Retina (tissue), 1 donor: ENCODE measurements at places on chromosomes 16 and 17.

GRCh38 chr17:51739245-51739886 lies 419.1 kb downstream of the CA10 start:
- DNase-seq = no peak

GRCh38 chr17:36686123-36686669 lies 84.8 kb downstream of the MRM1 start:
- DNase-seq = no peak

DNA sequence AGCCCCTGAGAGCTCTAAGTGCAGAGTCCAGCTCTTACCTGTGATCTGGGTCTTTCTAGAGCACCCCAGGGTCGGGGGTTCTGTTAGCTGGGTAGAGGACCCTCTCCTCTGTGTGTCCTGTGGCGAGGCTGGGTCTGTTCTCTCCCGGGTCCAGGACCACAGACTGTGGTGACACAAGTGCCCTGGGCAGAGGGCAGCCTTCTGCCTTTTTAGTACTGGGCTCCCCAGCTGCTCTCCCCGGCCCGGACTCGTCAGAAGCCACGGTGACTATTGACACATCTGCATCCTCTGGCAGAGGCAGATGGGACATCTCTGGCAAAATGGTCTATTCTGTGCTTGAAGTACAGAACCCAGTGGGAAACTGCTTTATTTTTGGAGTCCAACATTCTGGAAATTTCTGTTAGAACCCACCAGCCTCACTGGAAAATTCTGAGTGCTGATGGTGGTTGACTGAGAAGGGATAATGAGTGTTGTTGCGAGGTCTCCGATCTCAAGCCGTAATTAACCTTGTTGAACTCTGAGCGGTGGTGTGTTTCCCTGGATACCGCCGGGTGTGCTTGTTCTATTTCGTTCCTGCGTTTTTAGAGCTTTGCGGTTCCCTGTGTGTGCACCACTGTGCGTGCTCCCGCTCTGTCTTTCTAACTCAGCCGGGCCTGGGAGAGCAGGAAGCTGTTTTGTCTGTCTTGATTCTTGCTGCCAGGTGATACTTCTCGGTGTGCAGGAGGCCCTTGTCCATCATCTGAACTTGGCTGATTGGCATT lies 26.0 kb upstream of the NUDT16L1 start:
- peak; percentile 45 for DNase-seq

- DNase-seq = no peak
These were observed 14.1 kb downstream of the FAM222B start for GRCh38 chr17:28828294-28829040.

DNA sequence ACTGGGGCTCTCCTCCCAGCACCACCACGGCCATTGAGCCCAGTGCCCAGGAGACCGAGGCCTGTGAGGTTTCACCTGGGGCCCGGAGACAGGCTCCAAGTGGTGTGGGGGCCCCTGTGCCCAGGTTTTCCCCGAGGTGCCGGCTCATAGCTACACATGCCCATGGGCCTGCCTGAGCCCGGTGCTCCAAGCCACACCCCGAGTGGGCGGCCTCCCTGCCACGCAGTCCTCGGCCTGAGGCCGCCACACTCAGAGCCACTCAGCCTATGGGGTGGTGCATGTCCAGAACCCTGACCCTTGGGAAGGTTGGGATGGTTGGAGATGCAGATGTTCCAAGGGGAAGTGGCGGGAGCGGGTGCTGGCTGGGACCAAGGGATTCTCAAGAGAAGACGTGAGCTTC lies 24.1 kb downstream of the JPH3 start:
- no peak for DNase-seq

DNA sequence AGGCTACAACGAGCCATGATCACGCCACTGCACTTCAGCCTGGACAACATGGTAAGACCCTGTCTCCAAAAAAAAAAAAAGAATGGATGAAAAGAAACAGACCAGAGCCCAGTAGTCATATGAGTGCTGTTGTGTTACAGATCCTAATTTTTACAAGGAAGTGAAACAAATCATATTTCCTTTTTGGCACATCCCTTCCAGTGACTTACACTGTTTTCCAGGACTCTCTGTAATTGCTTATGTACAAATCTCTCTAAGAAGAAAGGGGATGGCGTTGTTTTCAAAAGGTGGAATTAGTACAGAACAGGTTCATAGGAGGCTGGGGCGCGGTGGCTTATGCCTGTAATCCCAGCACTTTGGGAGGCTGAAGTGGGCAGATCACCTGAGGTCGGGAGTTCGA lies 19.8 kb upstream of the ZNF594 start:
- DNase-seq = no peak

- DNase-seq = no peak
These were observed 6.7 kb downstream of the GIT1 start for GRCh38 chr17:29582772-29583171.

GRCh38 chr17:77205396-77206125 lies 64.8 kb downstream of the SEC14L1 start:
- DNase-seq = no peak

DNA sequence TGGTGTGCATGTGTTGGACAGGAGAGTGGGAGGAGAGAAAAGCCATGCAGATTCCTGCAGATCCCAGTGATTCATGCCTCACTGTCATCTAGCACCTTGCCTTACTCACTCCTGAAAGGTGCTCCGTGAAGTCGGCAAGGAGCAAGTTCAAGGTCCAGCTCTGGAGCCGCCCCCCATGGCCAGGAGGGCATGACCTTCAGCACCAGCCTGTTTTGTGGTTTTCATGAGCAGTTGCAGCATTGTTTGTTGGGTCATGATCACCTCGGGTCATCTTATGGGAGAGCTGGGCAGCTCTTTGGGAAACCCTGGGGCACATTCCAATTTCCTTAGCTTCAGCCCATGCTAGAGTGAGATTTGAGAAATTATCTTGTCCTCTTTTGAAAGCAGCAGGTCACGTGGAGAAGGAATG lies 137.5 kb upstream of the IRX3 start:
- no peak for DNase-seq

- no peak for DNase-seq
These were observed 8.6 kb downstream of the KDM6B start for GRCh38 chr17:7842380-7843256.

DNA sequence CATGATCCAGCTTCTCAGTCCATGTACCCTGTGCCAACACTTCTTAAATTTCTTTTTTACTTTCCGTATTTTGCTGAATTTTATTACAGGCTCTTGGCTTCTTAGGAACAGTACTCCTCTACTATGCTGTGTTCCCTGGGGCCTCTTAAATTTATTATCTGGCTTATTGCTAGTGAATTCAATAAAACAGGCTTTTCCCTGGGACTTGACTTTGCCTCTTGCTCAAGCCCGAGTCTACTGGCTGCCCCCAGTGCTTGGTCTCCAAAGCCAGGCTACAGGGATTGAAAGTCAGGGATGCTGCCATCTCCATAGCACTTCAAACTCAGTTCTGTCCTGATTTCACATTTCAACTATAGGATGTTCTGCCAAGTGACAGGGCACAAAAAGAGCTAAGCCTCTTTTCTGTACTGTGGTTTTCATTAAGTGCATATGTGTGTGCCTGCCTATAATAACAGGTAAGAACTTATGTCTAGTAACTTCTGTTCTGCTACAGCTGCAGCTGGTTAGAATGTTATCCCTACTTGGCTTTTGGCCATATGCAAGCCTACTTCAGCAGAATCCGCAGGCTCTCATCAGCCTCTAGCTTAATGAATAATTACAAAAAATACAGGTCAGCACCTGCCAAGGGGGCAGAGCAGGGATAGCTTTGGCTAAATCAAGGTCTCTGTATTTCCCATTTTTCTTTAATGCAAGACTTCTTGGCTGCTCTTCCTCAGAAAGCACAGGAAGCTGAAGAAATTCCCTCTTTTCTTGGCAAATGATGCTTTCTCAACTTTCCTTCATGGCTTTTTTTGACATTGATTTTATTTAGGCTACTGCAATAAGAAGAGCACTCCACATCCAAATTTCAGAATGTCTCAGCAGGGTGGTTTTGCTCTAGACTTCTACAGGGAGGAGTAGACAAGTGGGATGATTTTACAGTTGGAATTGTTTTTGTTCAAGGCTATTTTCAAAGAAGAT lies 8.2 kb downstream of the FAM20A start:
- DNase-seq = no peak

- DNase-seq = no peak
These were observed 2.5 kb downstream of the CIAPIN1 start for GRCh38 chr16:57444711-57445110.

DNA sequence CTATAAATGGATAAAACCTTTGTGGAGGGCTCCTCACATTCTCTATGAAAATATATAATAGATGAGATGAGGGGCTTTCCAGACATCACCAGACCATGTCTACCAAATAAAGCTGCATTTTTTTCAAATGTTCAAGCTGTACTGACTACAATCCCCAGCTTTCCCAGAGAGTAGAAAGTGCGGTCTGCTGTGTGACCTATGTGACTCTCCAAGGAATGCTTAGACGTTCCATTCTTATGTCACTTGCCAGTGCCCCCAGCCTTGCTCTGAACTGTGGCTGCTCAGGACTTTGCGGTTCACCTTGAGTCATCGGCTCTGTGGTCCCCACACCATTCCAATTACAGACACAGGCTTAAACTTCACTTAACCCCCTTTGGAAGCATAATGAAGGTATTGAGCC lies 47.8 kb upstream of the SCNN1B start:
- peak; percentile 30 for DNase-seq

DNA sequence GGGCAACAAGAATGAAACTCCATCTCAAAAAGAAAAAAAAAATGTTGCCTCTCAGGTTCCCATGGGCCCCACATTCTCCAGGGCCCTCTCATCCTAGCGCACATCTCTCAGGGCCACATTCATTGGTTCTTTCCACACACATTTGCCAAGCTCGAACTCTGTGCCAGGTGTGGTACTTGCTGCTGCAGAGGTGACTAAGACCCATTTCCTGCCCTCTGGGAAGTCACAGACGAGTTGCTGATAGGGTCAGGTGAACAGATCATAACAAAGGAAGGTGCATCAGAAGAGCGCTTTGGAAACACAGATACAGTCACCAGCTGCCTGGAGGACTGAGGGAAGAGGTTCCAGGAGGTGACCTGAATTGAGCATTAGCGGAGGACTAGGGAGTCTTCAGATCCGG lies 1.0 kb downstream of the GSDMA start:
- DNase-seq = no peak

- no peak for DNase-seq
These were observed 51.6 kb upstream of the LYRM9 start for GRCh38 chr17:27944546-27945332.
